ENCODE measurements at places on chromosomes 11 and 22. TPM values are rescaled to one million over a fixed set of nuclear protein-coding genes. Genes with fewer than 3 reads are reported as not detected.

Gene OPCML
- total RNA-seq: 0.09 TPM

Gene GPR83
- 0.14 TPM for total RNA-seq

Gene MAP6
- total RNA-seq: 1.3 TPM

Gene CHST1
- 0.80 TPM for total RNA-seq

Gene TMPRSS5
- total RNA-seq: 0.28 TPM
